Germinal center (tissue), 1 donor: ENCODE measurements at places on chromosomes 2 and 18.

GRCh38 chr2:177343773-177344172 is 48.8 kb upstream of the AGPS start:
- DNase-seq, result no peak

DNA sequence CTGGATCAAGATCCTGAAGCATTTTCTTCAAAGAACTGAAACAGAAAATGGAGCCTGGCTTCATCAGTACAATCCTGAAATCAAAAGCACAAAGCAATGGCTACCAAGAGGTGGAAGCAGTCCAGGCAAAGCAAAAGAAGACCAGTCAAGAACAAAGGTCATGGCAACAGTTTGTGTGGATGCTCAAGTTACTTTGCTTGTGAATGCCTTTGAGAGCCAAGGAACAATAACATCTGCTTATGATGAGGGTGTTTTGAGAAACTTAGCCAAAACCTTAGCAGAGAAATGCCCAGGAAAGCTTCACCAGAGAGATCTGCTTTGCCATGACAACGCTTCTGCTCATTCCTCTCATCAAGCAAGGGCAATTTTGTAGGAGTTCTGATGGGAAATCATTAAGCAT is 723.1 kb downstream of the TMEM182 start:
- no peak for DNase-seq

DNA sequence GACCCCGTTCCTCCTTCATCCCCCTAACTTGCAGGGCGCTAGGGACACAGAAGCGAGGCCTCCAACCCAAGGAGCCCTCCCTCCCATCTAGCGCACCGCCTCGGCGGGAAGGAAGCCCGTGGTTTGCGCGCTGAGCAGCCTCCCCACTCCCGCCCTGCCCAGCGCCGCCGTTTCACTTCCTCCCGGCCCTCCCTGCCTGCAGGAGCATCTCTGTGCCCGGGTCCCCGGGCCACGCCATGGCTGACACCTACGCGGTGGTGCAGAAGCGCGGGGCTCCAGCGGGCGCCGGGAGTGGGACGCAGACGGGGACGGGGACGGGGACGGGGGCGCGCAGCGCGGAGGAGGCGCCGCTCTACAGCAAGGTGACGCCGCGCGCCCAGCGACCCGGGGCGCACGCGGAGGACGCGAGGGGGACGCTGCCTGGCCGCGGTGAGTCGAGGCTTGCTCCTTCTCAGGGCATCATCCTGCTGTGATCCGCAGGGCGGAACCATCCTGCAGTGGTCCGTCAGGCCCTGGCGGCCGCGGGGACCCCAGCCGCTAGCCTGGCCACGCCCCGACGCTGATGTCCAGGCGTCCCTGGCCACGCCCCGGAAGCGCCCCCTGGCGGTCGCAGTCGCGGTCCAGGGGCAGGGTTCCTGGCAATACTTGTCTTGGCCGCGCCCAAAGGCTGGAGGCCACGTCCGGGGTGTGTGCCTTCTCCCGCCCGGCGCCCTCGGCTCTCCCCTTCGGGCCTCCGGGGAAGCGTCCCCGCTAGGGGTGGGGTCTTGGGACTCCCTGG is 16.4 kb downstream of the PTPN18 start:
- DNase-seq, result peak; percentile 81

DNA sequence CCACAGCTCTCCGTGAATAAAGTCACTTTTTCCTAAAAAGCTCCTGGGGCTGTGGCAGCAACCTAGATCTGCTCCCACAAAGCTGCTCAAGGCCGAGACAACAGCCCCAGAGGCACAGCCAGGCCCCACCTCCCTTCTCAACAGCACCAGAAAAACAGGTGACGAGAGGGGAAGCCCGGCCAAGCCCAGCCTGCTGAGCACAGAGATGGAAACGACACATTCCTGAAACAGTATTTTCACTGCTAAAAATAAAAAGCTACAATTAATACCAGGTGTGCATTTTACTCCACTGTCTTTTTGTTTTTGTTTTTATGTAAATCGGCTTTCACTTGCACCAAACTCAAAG is 199.3 kb downstream of the HDAC4 start:
- DNase-seq, result no peak

GRCh38 chr2:217783243-217783642 is 219.6 kb downstream of the TNS1 start:
- DNase-seq, result no peak

DNA sequence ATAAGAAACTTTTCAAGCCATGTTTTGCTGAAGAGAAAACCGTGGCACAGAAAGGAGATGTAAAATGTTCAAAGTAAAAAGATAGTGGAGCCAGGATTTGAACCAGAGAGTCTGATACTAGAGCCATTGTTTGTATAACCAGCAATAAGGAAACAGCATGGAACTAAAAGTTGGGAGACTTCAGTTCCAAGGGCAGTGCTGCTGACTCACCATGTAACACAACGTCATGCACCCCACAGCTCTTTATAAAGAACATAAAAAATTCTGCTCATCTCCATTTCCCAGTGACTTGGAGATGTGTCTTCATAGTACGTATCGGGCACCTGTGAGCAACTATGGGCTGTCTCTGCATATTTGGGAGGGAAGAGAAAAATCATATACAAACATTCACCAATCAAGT is 353.0 kb upstream of the PIK3C3 start:
- no peak for DNase-seq

GRCh38 chr2:167582619-167583018 is 664.8 kb downstream of the STK39 start:
- DNase-seq, result no peak

- no peak for DNase-seq
Measured at GRCh38 chr2:2851806-2852777, 521.0 kb upstream of the MYT1L start.

- DNase-seq, result no peak
Measured at GRCh38 chr2:239724194-239724849, 300.8 kb downstream of the NDUFA10 start.

DNA sequence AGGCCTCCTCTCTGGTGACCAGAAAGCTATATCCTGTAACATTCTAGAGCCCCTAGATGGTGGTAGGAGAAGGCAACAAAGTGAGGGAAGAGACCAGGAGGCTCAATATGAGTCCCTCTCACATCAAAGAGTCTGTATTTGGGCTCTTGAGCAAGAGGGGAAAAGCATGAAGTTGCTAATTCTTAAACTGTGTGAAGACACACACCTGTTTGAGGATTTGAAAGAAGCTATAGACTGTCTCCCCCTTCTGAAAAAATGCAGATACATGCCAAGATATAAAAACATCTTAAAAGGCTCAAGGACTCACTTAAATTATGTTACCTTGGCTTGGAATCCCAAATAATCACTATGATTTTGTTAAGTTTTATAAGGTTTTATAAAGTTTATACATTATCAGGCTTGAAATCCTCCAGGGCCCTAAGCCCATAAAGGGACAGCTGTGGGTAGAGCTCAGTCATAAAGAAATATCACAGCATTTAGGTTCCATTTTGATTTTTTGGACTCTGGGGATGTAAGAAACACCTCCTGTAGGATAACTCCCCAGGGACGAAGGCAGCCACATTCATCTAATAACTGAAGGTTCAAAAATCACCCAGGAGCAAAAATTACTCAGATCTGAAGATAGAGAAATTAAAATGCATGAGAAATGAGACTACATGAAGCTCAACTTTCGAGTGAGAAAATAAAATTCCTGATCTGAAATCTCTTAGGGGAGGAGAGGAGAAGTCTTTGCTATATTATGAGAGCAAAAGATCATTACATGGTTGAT is 136.1 kb upstream of the LGALSL start:
- no peak for DNase-seq

GRCh38 chr2:200305797-200306195 is 697 bp upstream of the SPATS2L start:
- peak; percentile 4 for DNase-seq

DNA sequence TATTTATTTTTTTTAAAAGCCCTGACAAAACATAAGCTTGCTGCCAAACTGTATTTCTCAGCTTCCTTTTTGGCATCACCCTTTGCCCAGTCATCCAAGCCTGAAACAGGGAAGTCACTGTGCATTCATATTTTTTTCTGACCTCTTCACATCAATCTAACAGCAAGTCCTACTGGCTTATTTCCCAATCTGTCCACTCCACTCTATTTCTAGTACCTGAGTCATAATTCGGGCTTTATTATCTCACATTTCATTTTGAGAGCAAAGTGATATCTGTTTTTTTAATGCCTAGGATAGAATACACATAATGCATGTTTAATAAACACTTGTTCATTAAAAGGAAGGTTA is 5.1 kb downstream of the HNMT start:
- DNase-seq, result no peak

DNA sequence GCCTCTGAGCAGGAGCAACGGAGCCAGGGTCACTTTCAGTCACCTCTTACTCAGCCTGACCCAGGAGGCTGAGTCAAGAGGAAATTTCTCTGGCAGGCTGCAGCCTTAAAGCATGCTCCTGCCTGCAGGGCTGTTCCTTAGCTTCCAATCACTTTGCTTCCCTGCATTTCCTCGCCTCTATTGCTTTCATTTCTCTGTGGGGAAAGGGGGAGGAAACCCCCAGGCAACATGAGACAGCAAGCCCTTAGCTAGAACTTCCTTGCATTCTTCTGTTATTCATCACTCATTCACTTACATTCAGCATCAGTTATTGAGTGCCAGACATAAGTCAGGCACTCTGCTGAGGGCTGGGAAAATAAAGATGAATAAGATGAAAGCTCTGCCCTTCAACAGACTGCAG is 13.0 kb downstream of the XDH start:
- DNase-seq, result no peak

- peak; percentile 13 for DNase-seq
Measured at GRCh38 chr2:62724886-62725711, 19.6 kb downstream of the EHBP1 start.

DNA sequence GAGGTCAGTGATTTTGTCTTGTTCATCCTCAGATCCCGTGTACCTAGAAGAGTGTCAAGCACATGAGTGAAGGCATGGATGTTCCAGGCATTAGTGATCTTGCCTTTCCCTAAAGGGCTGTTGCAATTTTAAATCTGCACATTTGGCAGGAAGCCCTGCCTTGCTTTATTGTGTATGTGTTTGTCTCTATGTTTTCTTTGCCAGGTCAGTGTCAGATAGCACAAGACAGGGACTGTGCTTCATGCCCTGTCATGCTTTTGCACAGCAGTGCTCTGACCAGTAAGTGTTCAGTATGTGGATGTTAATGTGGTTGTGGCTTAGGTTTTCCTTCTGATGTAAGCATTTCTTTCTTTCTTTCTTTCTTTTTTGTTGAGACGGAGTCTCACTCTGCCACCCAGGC is 131.5 kb downstream of the RGPD3 start:
- no peak for DNase-seq
